ENCODE measurements at places on chromosomes 12 and 14. TPM values are rescaled to one million over a fixed set of nuclear protein-coding genes. Genes with fewer than 3 reads are reported as not detected.
A peak's percentile ranks its signal among the peaks of the same experiment; 100 is the strongest.

- H3K27me3 ChIP-seq: peaks cover 40% of the 10 kb centered on the region
- H3K27ac ChIP-seq: no peak overlapping the region
- peaks cover 27% of the 10 kb centered on the region for H3K4me1 ChIP-seq
- H3K36me3 ChIP-seq: peaks cover 29% of the 10 kb centered on the region
Measured at GRCh38 chr12:48998497-48999353, 450 bp downstream of the DDN start.

GRCh38 chr12:120842595-120842994 is 61.6 kb downstream of the SPPL3 start:
- DNase-seq: no peak
- no peaks in the 10 kb centered on the region for H3K27me3 ChIP-seq
- H3K4me1 ChIP-seq: peaks cover 26% of the 10 kb centered on the region
- H3K27ac ChIP-seq: no peak overlapping the region
- peaks cover 2% of the 10 kb centered on the region for H3K36me3 ChIP-seq

DNA sequence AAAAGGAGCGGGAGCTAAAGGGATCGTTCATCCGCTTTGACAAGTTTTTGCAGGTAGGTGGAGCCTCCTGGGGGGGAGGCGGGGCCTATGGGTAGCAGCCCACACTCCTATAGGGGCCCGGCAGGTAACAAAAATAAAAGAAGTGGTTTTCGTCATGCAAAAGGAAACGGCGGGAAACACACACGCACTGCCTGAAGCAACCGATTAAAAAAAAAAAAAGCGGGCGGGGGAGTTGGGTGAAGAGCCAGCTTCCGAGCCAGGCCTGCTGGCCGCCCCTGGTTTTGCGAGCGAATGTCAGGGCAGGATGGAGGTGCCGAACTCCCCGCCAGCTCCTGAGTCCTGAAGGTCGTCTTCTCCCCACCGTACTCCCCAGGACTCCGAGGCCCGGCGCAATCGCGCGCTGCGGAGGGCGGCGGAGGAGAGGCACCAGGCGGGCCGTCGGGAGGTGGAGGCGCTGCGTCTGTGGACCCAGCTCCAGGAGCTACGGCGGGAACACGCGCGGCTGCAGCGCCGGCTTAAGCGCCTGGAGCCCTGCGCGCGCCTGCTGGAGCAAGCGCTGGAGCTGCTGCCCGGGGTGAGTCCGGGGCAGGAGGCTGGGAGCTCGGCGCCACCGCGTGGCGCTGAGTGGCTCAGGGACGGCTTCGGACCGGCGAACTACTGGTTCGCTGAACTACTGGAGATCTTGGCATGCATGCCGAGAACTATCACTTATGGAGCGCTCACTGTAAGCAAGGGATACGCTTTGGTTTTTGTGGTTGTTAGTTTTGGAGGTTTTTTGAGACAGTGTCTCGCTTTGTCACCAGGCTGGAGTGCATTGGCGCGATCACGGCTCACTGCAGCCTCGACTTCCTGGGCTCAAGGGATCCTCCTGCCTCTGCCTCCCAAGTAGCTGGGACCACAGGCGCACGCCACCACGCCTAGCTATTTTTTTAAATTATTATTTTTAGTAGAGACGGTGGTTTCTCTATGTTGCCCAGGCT is 3.6 kb downstream of the CFAP73 start:
- peaks cover 10% of the 10 kb centered on the region for H3K36me3 ChIP-seq
- peak overlapping the region; percentile 65 for H3K4me3 ChIP-seq
- no peak overlapping the region for H3K27ac ChIP-seq
- H3K27me3 ChIP-seq: peaks cover 24% of the 10 kb centered on the region
- H3K4me1 ChIP-seq: no peaks in the 10 kb centered on the region

DNA sequence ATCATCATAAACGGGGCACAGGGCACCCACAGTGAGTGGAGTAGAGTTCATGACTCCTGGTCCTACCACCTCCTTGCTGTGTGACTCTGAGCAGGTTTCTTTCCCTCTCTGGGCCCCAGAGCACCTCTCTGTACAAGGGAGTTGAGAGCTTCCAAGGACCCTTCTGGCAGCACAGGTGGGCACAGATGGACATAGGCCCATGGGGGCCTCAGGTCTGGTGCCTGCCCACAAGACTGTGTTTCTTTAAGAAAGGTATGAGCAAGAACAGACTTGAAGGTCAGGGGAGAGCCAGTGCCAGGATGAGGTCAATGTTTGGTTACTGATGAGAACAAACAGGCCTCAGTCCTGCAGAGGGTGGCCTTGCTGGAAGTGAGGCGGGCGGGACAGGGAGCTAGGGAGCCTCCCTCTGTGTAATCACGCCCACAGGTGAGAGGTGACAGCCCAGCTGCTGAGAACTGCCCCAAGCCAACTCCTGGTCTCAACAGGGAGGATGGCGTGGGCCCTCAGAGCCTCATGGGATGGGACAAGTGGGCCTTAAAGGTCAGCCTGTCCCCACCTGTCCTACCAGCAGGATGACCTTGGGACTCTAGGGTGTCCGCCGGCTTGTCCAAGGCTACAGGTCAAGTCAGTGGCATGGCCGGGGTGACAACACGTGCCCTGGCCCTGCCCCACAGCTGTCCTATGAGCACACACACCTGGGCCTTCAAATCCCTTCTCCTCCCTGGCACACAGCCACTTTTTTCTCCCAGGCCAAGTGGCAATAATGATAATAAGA is 49.1 kb downstream of the CCDC85C start:
- H3K27me3 ChIP-seq: no peaks in the 10 kb centered on the region
- no peak overlapping the region for H3K27ac ChIP-seq
- no peak overlapping the region for H3K4me3 ChIP-seq

DNA sequence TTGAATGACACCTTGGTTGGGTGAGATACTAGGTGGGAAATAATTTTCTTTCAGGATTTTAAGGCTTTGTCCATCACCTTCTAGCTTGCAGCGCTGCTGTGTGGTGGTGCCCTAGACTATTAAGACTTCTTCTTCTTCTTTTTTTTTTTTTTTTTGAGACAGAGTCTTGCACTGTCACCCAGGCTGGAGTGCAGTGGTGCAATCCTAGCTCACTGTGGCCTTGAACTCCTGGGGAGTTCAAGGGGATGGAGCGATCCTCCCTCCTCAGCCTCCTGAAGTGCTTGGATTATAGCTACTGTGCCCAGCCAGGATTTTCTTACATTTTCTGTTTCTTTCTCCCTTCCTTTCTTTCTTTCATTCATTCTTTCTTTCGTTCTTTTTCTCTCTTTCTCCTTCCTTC is 10.3 kb upstream of the MTA1 start:
- peaks cover 23% of the 10 kb centered on the region for H3K27me3 ChIP-seq
- DNase-seq: no peak
- H3K36me3 ChIP-seq: peaks cover 8% of the 10 kb centered on the region
- H3K4me3 ChIP-seq: no peak overlapping the region

DNA sequence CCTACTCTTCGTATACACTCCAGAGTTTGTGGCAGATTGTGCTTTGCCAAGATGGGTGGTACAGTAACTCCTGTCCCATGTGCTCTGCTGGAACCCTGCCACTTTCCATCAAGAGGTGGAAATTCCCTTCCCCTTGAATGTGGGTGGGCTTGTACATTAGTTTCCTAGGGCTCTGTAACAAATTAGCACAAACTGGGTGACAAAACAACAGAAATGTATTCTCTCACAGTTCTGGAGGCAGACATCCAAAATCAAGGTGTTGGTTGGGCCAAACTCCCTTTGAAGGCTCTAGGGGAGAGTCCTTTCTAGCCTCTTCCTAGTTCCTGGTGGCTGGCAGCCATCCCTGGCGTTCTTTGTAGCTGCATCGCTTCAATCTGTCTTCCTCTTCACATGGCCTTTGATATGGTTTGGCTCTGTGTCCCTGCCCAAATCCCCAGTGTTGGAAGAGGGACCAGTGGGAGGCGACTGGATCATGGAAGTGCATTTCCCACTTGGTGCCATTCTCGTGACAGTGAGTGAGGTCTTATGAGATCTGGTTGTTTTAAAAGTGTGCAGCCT is 117.5 kb downstream of the VRK1 start:
- no peak overlapping the region for H3K27ac ChIP-seq
- H3K4me3 ChIP-seq: no peak overlapping the region

DNA sequence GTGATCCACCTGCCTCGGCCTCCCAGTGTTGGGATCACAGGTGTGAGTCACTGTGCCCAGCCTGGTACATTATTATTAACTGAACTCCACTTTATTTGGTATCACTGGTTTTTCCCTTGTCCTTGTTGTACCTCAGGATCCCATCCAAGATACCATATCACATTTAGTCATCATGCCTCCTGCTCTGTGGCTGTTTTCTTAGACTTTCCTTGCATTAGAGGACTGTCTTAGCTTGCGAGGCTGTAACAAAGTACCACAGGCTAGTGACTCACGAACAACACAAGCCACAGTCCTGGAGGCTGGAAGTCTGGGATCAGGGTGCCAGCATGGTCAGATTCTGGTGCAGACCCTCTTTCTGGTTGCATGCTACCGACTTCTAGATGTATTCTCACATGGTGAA is 12.2 kb downstream of the KLC1 start:
- no peak overlapping the region for H3K4me3 ChIP-seq
- no peak for DNase-seq
- H3K27ac ChIP-seq: no peak overlapping the region
- no peaks in the 10 kb centered on the region for H3K27me3 ChIP-seq
- H3K4me1 ChIP-seq: peaks cover 19% of the 10 kb centered on the region

DNA sequence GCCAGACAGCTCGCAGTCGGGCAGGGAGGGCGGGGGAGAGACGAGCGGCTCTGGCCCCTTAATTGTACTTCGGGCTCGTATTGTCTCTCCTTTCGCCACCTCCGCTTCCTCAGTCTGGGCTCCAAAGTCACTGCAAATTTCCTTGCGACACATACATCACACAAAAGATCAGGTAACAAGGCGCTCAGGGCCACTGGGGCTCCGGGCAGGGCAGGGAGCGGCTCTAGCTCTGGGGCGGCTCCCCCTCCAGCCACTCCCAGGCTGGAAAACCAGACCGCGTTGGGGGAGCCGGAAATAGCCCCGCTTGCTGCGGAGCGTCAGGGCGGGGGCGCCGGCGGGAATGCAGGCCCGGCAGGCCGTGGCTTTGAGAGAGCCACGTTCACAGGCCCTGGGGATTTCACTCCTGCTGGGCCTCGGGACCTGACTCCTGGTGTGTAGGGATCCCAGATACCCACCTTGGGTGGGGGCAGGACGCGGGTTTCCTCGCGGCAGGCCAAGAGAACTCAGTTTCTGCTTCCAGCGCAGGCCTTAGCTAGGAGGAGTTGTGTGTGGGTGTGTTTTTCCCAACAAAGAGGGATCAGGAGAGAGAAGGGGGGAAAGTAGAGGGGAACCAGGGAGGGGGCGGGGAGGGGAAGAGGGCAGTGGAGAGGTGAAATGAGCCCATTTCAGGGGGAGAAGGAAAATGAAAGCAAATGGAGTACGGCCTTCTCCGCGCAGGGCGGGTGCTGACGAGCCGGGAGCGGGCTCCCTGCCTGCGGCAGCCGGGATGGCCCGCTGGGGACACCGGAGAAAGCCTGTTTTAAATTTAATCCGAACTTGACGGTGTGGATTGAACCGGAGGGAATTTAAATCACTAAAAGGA is 4.4 kb upstream of the HOXC9 start:
- no peak for DNase-seq
- peaks cover 22% of the 10 kb centered on the region for H3K4me1 ChIP-seq
- H3K36me3 ChIP-seq: no peaks in the 10 kb centered on the region
- H3K27me3 ChIP-seq: peaks cover 87% of the 10 kb centered on the region

Gene VASH1
- total RNA-seq: 7.1 TPM

Data from activated T-helper 1 cell treated with anti-CD3 and anti-CD28 coated beads, Interleukin-12 subunit alpha, Interleukin-12 subunit beta, Interleukin-2, Interleukin-4 antibody, amounts not matched to agents 30 ng/mL and 10 ng/mL and 1 ng/mL, durations not matched to agents 14 hours and 24 hours and 36 hours (primary cell).